Liver (tissue), 10 donors: ENCODE measurements at places on chromosomes 16 and 17.

- DNase-seq, result no peak
Measured at GRCh38 chr17:64315032-64315490, 52.0 kb upstream of the TEX2 start.

- DNase-seq, result no peak
Measured at GRCh38 chr16:72246423-72246822, 74.5 kb upstream of the PMFBP1 start.

DNA sequence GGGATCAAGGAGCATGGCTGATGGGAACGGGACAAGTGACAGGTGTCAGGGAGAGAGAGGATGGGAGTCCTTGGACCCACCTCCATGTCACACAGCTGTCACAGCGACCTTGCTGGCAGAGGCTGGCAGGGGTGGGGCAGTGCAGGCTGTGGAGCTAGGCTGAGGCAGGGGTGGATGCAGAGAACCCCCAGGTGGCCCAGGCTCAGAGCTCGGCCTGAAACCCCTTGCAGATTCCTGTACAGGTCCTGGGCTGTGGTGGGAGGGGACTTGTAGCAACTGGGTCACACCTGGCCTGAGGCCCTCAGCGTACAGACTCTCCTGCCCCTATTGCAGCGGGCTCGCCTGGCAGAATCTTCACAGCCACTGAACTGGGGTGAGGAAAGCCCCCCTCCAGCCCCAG is 174.1 kb downstream of the NTN1 start:
- no peak for DNase-seq

DNA sequence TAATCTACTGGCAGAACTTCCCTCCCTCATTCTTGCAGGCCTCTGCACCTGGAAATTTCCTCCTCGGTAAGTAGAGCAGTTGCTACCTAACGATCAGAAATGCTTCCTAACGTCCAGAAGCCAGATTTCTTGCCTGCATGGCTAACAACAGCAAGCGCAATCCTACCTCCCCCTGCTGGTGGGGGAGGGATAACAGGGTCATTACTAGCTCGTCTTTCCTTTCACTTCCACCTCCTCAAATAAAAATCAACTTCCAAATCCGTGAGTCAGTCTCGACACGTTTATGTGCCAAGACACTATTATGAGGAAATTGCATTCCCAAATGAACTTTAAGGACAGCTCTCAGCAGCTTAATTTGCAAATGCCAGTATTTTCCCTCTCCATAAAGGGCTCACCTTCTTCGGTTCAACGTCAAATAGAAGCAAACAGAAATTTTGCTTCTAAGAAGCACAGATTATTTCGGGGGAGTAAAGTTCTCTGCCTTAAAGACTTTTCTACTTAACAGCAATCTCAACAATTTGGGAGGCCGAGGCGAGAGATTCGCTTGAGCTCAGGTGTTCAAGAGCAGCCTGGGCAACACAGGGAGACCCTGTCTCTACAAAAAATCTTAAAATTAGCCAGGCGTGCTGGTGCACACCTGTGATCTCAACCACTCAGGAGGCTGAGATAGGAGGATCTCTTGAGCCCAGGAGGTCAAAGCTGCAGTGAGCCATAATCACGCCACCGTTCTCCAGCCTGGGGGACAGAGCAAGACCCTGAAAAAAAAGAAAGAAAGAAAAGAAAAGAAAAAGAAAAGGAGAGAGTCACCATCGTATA is 188.6 kb upstream of the PSMD7 start:
- peak; percentile 37 for DNase-seq

DNA sequence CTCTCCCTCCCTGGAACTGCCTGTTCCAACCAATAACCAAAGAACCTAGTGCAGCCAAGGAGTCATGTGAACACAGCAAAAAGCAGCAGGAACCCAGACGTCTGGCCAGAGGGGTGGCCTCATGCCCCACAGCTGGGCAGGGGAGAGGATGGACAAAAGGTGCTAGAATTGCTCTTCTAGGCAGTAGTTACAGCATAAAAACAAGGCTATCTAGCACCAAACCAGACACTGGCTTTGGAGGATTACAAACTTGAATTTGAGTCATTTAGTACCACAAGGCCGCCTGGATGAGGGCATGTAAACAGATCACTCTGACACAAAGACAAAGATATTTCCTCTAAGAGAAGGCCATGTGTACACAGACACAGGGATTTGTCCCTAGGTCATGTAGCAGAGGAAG is 423.3 kb upstream of the MAF start:
- DNase-seq, result no peak

DNA sequence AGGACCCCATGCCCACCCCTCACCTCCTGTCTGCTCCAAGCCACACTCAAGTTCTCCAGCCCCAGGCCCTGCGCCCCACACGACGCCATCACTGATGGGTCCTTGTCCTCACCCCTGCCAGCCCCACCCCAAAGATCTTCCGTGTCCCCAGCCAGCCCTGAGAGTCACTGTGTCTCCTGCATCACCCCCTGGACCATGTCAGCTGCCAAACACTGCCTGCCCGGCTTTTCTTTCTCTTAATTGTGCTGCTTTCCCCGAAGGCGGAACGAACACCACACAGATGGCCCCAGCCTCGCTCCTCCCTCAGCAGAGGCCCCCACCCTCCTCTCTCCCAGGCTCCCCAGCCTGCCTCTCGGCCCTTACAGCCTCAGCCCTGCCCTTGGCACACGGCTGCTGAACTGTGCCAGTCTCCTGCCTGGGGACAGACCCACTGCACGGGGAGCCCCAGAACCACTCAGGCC is 4.8 kb upstream of the GAA start:
- DNase-seq, result no peak

GRCh38 chr17:17395246-17395802 is 81.5 kb upstream of the MED9 start:
- no peak for DNase-seq

GRCh38 chr16:80466024-80466987 is 74.5 kb upstream of the DYNLRB2 start:
- DNase-seq, result peak; percentile 77

DNA sequence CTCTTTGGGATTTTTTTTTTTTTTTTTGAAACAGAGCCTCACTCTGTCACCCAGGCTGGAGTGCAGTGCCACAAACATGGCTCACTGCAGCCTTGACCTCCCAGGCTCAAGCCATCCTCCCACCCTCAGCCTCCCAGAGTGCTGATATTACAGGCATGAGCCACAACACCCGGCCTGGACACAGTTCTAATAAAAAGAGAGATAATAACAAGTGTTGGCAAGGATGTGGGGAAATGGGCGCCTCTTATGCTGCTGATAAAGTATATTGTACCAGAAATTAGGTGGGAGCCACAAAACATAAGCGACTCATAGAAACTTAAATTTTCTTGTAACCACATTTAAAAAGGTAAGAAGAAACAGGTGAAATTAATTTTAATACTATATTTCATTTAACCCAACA is 50.4 kb upstream of the FA2H start:
- no peak for DNase-seq

- no peak for DNase-seq
Measured at GRCh38 chr17:75684249-75684648, 17.1 kb downstream of the SAP30BP start.

- no peak for DNase-seq
Measured at GRCh38 chr16:73205153-73205886, 157.4 kb upstream of the ZFHX3 start.

DNA sequence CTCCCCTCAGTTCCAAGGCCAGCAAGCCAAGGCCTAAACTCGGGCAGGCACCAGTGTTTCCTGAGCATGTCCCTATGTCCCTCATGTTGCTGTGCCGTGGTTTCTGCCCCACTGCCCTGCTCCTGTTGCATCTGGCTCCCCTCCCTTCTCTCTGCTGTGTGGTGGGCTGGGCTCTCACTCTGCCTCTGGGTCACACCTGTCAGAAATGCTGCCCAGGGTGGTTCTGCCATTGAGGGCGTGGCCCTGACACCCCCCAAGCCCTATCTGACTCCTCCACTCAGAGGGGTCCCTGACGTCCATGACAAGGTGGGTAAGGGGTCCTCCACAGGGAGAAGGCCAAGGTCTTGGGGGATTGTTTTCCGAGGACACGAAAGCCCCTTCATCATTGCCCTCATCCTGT is 9.2 kb upstream of the ITGA3 start:
- no peak for DNase-seq

DNA sequence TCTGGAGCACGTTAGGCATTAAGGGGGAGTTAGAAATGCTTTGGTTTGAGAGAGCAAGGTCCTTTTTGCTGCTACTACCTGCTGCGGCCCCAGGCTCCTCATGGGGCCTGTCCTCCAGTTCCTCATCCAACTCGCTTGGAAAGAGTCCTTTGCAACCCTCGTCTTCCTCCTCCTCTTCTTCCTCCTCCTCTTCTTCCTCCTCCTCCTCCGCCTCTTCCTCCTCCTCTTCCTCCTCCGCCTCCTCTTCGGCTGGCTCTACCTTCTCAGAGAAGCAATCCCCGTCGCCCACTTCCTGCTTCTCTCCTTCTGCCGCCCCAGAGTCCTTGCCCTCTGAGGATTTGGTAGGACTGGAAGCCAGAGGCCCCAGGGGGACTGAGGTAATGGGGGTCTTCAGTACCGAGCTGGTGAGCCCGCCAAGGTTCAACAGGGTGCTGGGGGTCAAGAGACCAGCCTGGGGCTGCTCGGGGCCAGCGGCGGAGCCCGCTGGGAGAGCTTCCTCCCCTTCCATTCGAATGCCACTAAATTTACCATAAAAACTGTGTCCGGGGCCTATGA is 89.3 kb downstream of the ZFHX3 start:
- DNase-seq, result no peak

- no peak for DNase-seq
Measured at GRCh38 chr16:30609002-30609925, 925 bp downstream of the ZNF689 start.

DNA sequence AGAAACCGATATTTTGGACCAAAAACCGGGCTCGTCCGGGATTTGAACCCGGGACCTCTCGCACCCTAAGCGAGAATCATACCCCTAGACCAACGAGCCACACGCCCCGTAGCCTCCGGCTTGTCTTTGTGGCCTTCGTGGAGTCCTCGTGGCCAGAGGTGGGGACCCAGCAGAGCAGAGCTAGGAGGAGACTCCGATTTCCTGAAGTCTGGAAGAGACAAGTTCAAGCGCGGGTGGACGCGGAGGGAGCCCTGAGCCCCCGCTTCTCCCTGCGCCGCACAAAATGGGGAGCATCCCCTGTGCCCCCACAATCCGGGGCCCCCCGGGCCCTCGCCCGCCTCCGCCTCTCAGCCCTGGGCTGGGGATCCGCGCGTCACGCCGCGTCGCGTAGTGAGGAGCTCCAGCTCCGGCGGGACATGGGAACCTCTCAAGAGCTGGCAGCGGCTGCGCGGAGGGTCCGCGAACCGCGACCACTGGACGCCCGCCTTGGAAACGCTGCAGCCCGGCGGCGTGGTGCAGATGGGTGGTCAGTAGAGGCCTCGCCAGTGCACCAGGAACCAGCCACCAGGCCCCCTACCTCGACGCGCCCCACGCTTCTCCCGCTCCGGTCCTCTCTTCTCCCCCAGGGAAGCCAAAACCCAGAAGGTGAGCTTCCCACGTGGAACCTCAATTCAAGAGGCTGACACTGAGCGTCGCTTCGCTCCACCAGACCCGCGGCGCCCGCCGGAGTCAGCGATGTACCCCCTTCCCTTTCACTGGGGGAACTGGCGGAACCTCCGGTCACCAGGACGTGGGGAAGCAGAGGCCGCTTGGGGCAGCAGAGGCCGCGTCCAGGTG is 5.2 kb upstream of the OR1F1 start:
- no peak for DNase-seq

DNA sequence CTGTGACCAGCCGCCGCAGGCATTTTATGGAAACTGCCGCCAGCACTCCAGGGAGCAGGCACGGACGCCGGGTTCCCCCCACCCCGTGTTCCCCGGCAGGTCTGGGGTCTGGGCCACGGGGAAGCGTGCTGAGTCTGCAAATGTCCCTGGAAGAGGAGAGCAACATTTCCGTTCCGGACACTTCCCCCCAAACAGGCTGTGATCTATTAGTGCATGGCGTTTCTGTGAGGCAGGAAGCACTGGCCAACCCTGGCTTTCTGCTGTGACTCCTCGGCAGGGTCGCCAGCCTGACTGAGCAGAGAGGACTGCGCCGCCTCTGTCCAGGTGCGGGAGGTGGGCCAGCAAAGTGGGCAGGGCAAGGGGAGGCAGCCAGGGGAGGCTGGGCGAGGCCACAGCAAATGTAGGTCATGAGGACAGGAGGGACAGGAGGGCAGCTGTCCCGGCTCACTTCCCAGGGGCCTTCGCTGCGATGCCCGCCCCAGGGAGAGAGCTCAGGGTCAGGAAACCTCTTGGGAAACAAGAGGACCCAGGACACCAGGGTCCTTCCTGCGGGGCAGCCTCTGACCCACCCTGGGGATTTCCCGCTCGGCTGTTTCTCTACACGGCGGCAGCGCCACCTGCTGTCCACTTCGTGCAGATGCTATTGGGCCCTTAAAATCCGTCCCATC is 9.5 kb downstream of the FOXF1 start:
- DNase-seq, result peak; percentile 63

- DNase-seq, result no peak
Measured at GRCh38 chr17:20852239-20852989, 190.4 kb downstream of the USP22 start.

DNA sequence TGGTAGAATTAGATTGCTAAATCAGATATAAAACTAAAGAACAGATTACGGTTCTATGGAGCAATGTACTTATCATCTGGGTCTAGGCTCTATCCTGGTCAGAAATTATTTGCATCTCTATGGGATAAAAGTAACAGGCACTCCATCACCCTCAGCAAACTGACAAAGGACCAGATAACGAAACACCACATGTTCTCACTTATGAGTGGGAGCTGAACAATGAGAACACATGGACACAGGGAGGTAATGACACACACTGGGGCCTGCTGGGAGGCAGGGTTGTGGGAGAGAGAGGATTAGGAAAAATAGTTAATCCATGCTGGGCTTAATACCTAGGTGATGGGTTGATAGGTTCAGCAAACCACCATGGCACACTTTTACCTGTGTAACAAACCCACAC is 61.9 kb downstream of the MPHOSPH6 start:
- DNase-seq, result no peak

GRCh38 chr17:4584101-4584916 is at the start of gene SMTNL2:
Gene SMTNL2 (plus strand): TSS chr17:4584529. CDS start chr17:4584606, 77 bp downstream.
- no peak for DNase-seq

DNA sequence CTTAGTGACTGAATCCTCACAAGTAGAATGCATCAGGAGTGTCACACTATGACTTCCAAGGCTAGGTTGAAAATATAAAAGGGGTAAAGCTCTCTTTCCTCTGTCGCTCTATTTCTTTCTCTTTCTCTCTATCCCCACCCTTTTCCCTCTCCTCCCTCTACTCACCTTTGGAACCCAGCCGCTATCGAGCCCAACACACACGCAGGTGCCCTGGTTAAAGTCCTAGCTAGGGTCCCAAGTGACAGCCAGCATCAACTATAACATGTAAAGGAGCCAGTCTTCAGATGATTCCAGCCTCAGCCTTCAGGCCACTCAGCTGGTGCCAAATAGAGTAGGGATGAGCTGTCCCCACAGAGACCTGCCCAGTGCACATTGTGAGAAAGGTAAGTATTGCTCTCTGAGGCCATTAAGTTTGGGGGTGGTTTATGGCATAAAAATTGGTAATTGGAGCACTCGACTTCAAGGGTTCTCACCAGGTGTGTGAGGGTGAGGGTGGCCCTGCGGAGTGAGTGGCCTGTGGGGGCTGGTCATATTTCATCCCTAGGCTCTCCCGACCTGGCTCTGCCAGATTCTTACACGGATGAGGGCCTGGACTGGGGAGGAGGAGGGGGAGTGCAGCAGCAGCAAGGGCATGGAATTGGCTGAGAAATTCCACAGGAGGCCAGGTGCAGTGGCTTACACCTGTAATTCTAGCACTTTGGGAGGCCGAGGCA is 14.9 kb upstream of the C16orf54 start:
- DNase-seq, result no peak
